ENCODE measurements at places on chromosomes 16 and 17.

DNA sequence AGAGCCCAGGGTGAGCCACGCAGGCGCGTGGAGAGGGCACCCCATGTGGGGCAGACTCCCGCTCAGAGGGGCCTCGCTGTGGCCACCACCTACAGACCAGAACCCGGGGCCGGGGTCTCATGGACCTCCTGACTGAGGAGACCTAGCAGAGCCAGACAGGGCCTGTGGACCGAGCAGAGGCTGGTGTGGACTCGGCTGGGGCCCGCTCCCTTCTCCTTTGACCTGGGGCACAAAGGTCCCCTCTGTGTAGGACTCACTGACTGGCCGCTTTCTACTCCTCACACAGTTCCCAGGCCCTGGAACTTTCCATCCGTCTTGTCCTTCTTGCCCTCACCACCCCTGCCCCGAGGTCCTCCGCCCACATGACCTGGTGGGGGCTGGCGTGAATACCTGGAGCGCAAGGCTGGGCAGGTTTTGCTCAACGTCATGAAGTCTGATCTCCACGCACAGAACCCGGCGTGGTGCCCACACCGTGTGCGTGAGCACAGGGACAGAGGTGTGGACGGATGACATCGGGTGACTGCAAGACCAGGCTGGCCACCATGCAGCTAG is 44.7 kb upstream of the ACSF3 start:
- no peak for DNase-seq

- no peak for DNase-seq
These were observed 82.8 kb upstream of the SEC14L1 start for GRCh38 chr17:77058016-77058415.

DNA sequence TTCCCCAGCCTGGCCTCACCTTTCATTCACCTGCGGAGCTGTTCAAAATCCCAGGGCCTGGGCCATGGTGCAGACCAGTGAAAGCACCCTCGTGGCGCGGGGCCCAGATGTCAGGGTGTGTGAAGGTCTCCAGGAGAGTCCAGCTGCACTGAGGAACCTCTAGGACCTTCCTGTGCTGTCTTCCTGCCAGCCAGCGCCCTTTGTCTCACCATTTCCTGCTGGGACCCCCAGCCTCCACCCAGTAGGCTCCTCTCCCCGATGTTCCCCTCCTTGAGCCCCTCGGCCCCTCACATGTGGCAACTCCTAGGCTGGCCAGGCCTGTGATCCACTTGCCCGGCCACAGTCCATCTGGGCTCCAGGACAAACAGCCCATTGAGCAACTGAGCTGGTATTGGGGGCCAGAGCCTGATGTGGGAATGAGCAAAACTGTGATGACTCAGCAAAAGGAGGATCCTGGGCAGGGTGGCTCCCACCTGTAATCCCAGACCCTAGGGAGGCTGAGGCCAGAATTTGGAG is 677 bp downstream of the SULT1A2 start:
- DNase-seq: no peak

DNA sequence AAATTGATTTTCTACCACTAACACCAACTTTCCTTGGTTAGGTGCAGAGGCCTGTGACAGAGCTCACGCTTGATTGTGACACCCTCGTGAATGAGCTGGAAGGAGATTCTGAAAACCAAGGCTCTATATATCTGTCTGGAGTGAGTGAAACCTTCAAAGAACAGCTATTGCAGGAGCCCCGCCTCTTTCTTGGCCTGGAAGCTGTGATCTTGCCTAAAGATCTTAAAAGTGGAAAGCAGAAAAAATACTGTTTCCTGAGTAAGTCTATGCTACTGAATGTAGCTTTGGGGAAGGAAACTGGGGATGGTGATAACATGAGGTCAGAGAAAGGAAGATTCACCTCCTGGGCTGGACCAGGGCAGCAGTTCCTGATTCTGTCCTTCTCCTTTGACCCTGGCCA is 38.3 kb downstream of the REXO5 start:
- DNase-seq: no peak

- no peak for DNase-seq
These were observed 33.6 kb upstream of the CNTNAP4 start for GRCh38 chr16:76243620-76244019.

Data from NCI-H1417 treated with DMSO at 0.1 percent for 48 hours (cell line).